Type B pancreatic cell (in vitro differentiated cells): ENCODE measurements at places on chromosomes 2 and 18.

DNA sequence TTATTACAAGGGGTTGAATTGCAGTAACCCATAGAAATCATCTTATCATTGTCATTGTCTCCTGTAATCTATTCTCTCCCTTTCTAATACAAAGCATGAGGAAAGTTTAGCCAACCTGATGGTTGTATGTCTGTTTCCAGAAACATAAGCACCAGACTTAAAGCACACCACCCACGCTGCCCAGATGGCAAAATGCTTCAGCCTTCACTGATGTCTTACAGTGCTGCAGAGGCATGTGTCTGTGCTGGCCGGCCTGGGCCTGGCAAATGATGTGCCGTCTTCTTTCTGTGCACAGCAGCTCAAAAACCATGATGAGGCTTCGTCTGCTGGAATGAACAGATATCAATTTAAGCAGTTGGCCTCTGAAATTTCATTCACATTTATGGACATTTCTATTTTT is 443.0 kb upstream of the RGPD4 start:
- DNase-seq, result no peak

GRCh38 chr2:240557101-240557751 is 562 bp downstream of the ANKMY1 start:
- DNase-seq, result peak; percentile 68

DNA sequence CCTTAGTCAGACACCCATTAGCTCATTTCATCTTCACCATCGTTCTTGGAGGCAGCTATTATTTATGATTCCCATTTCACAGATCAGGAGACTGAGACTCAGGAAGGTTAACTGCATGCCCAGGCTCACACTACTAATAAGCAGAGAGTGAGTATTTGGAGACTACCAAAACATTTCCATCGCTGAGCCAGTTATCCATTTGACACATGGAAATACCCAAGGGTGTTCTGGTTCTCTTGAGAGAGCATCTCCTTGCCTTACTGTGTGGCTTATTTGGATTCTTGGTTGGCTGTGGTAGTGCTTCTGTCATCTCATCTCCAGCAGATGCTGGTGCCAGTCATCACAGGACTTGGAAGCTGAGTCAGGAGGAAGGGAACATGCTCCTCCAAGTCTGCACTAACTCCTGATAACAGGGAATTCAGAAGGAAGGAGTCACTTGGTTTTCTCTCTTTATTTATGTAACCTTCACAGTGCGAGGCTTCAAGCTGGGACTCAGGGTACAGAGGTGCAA is 55.2 kb downstream of the RASGRP3 start:
- no peak for DNase-seq

DNA sequence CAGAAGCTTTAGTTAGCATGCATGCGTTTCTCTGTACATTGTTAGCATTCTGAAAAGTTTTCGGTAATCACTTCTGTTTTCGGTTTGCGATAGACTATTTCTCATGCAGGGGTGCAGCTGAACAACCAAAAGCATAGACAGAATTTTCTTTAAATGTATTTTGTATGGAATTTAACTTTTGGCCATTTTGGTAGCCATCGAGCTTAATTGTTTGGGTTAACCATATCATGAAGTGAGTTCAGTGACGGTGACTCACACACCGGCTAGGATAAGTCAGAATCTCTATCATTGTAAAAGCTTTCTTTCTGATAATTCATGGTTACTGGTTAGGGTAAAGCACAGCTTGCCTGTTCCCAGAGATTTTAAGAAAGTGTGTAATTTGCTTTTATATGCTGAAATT is 107.2 kb downstream of the CD226 start:
- DNase-seq, result no peak

DNA sequence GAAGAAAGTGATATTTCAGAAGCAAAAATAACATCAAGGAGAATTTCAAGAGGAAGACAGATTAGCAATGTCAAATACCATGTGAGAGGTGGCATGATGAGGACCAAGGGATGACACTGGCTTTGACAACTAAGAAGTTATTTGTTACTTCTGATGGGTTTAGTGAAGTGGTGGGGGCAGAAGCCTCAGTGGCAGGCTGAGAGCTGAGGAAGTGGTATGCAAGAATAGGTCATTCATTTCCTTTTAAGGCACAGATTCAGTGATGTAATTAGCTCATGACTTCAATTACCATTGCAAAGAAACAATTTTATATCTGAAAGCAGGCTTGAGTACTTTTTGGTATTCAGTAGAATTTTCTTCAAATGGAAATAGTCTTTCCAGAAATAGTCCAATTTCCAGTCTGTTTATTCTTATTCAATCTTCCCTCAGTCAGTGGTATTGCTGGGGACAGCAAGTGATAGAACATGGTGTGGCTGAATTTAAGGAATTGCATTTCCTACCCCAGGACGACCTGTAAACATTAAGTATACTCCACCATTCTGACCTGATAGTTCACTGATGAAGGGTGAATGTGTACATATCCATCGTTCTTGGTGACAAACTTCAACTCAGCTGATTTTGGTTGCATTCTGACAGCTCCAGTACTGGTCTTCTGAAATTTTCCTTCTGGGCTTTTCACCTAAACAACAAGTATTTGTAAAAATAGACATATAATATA is 28.2 kb downstream of the GEMIN6 start:
- DNase-seq, result no peak

DNA sequence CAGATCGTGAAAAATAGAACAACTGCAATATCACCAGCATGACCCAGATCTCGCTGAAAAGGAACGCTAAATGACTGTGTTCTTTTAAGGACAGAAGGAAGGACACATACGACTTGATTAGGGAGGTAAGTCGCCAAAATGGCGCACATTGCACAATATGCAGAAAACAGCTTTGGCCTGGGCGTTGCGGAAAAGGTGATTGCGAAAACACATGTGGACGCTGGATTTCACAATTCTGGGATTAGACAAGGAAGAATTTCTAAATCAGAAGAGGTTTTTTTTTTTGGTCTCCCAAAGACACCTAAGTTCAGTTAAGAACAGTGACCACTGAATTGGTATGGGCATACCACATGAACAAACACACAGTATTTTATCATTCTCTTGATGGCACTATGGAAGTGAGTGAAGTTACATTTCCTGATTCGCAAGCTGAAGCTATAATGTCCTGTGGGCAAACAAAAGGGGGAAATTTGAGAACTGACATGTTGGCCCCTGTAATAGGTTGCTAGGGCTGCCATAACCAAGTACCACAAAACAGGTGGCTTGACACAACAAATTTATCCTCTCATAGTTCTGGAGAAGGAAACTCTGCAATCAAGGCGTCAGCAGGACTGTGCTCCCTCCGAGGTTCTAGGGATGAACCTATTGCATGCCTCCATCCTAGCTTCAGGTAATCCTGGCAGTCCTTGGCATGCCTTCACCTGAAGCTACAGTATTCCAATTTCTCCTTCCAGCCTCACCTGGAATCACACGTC is 25.8 kb upstream of the ERICH2 start:
- no peak for DNase-seq

GRCh38 chr18:715626-716025 is 3.2 kb upstream of the ENOSF1 start:
- DNase-seq, result no peak

DNA sequence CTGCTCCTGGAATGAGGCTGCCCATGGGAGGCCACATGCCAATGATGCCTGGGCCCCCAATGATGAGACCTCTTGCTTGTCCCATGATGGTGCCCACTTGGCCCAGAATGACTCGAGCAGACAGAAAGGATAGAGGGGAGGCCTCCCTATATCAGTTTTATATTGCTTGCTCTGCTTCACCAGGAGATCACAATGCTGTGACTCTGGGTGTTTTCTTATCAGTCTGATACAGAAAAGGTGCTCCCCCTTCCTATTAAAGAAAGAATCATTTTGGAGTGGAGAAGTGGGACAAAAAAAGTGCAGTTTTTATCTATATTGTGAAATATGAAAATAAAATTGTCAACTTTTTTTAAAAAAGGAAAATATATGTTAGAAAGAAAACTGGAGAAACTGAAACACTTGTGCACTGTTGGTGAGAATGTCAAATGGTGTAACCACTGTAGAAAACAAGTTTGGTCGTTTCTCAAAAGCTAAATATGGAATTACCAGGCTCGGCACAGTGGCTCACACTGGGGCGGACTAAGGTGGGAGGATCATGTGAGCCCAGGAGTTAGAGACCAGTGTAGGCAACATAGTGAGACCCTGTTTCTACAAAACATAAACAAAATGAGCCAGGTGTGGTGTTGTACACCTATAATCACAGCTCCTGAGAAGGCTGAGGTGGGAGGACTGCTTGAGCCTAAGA is 21.8 kb downstream of the LPIN2 start:
- DNase-seq, result no peak

DNA sequence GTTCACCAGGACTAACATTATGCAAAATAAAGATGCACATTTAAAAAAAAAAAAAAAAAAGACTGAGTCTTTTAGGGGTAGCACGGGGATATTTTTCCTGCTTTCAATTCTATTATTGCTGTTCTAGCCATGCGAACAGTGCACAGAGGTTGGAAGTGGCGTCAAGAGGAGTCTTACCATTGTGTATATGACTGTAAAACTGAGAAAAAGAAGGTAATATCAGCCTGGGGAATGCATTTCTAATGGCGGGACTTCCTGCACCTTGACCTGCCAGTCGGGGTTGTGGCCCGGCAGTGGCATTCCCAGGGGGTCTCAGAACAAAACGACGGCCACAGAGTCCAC is 48.5 kb upstream of the ATP6V1B1 start:
- DNase-seq, result no peak

DNA sequence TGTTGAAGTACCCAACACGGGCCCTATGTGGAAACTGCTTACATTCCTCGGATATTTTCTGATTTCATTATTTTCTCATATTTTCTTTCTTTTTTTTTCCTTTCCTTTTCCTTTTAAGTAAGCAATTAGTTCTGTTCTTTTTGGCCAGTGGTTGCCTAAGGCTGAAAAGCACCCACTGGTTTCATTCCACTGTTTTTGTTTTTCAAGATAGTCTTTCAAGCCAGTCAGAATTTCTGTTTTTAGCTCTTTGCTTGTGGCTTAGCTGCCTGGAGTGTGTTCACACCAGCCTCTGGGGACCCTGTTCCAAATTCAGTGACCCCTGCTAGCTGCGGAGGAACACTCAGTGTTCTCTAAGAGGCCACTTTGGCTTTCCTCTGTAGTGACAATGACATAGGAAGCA is 73.6 kb downstream of the NRP2 start:
- no peak for DNase-seq

DNA sequence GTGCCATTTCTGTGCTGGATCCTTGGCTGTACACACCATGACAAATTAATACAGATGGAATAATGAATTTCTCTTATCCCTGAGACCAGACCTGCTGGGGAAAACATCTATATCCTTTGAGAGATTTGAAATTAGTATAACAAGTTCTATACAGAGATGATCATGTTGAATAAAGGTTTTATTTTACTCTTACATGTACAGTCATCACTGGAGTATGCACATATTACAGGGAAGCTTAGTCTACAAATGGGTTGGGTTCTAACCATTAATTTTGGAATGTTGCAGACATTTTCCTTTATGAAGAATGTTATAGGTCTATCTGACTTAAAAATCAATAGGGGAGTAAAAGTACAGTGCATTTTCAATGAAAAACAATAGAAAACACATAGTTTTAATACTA is 29.9 kb upstream of the MMADHC start:
- no peak for DNase-seq

- peak; percentile 45 for DNase-seq
Observed at GRCh38 chr2:126909781-126910180, 11.1 kb downstream of the TEX51 start.

GRCh38 chr18:6842081-6842480 is 112.6 kb downstream of the ARHGAP28 start:
- DNase-seq, result no peak

- no peak for DNase-seq
Observed at GRCh38 chr2:31420936-31421335, 6.4 kb upstream of the XDH start.

DNA sequence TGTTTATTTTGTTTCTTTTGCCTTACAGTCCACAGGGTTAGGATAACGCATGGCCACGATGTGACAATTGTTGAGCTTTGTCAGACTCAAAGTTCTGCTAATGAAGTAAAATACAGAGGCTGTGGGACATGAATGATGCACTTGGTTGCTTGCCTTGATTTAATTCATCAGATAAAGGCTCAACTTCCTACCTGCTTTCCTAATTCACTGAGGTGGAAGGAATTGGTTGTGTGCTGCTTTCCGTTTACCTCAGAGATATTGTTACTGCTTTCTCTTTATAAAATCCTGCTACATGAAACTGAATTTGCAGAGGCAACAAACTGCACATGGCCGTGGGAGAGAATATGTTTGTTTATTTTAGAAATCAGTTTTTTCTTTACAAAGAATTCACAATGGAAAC is 6.6 kb downstream of the RIT2 start:
- no peak for DNase-seq

DNA sequence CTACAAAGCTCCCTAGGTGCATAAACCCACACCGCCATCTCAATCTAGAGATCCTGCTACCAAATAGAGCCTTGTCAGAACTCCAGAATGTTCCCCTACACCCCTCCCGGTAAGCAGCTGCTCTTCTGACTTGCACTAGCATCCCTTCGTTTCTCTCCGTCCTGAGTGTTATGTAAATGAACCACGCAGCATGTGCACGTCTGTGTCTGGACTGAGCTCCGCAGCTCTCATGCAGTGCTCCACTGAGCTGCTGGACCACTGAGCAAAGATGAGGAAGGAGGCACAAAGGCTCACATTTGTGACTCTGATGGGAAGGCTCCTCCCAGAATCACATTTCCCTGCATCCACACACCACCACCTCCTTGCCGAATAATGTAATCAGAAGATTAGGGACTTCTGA is 203.6 kb downstream of the MYT1L start:
- DNase-seq, result no peak

- no peak for DNase-seq
Observed at GRCh38 chr2:96207073-96207773, 1.4 kb downstream of the STARD7 start.

GRCh38 chr2:52501715-52502475 is 1265.7 kb upstream of the CHAC2 start:
- DNase-seq, result no peak

DNA sequence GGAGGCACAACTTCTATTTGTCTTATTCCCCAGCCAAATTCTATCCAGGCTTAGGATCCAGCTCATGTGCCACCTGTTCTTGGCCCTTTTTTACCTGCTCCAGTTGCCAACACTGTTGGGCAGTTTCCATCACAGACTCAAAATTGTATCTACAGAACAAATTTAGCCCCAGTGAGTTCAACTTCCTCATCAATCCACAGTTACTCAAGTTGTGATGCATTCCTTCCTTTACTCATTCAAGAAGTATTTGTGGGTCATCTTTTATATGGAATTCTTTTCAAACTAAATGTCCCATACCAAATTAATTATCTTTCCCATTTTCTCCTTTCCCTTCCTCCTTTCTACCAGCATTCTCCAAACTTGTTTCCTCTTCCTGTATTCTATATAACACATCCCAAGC is 12.7 kb upstream of the DDX18 start:
- DNase-seq, result no peak

DNA sequence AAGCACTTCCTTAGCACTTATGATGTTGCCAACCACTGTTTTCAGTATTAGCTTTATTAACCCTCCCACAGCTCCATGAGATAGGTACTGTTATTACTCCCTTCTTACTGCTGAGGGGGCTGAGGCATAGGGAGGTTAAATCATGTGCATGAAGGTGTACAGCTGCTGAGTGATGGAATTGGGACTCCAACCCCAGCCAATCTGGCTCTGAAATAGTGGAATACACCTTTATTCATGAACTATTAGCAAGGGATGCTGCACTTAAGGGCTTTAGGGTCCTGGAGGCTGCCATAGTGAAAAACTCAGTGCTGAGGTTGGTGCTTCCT is 19.2 kb downstream of the SMARCAL1 start:
- DNase-seq, result no peak

GRCh38 chr2:6864923-6865345 is 773 bp downstream of the CMPK2 start:
- peak; percentile 74 for DNase-seq
